ENCODE measurements at places on chromosomes 5 and 9. TPM values are rescaled to one million over a fixed set of nuclear protein-coding genes. Genes with fewer than 3 reads are reported as not detected.
A peak's percentile ranks its signal among the peaks of the same experiment; 100 is the strongest.

The PDGFRB gene
- 0.26 TPM for total RNA-seq

The TCF7 gene
- total RNA-seq = 5.9 TPM

The BTNL8 gene
- not detected for total RNA-seq

GRCh38 chr5:96794757-96795156 is 13.0 kb downstream of the ERAP1 start:
- peak; percentile 95 for ATAC-seq

- ATAC-seq = no peak
Measured at GRCh38 chr5:141714542-141715310, 32.7 kb upstream of the ARAP3 start.

GRCh38 chr5:93249651-93250289 is 331.2 kb downstream of the NR2F1-AS1 start:
- no peak for ATAC-seq

GRCh38 chr5:177365845-177366527 is 8.3 kb downstream of the RGS14 start:
- ATAC-seq = no peak

GRCh38 chr9:78463750-78464149 is 166.8 kb downstream of the PSAT1 start:
- ATAC-seq = no peak

GRCh38 chr5:80439213-80439612 is 31.3 kb downstream of the ZFYVE16 start:
- ATAC-seq = no peak

Data from activated T-helper 17 cell treated with anti-CD3 and anti-CD28 coated beads, Interleukin-2, amount 50 U/mL, for 72 hours (primary cell).